ENCODE measurements at places on chromosomes 6 and 20. TPM values are rescaled to one million over a fixed set of nuclear protein-coding genes. Genes with fewer than 3 reads are reported as not detected.

DNA sequence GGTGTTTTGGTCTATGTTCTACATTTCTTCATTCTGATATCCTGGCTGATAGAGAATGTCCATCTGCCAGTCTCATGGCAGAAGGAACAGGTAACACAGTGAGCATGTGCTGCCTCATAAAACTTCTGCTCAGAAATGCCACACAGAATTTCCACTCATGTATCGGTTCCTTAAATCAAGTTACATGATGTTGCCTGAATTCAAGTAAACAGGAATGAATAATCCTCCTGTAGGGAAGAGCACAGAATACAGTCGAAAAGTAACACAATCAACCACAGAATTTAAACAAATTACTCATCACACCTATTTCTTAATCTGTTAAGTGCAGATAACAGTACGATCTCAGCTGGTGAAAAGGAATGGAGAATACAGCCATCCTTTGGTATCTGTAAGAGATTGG is 74.7 kb downstream of the FAM217A start:
- no peak overlapping the region for H3K4me3 ChIP-seq
- H3K27ac ChIP-seq: no peak overlapping the region
- no peaks in the 10 kb centered on the region for H3K27me3 ChIP-seq

PM20D2 gene
- 37.2 TPM for total RNA-seq

SGK2 gene
- total RNA-seq: 1.1 TPM

- H3K36me3 ChIP-seq: no peaks in the 10 kb centered on the region
- H3K27ac ChIP-seq: no peak overlapping the region
- H3K27me3 ChIP-seq: no peaks in the 10 kb centered on the region
- H3K4me1 ChIP-seq: peaks cover 2% of the 10 kb centered on the region
- H3K4me3 ChIP-seq: no peak overlapping the region
- no peak for DNase-seq
Observed at GRCh38 chr6:142482249-142482648, 180.4 kb downstream of the ADGRG6 start.

KCNK16 gene
- total RNA-seq: not detected

- no peaks in the 10 kb centered on the region for H3K27me3 ChIP-seq
- peaks cover 11% of the 10 kb centered on the region for H3K4me1 ChIP-seq
- no peak overlapping the region for H3K4me3 ChIP-seq
- H3K36me3 ChIP-seq: no peaks in the 10 kb centered on the region
- no peak for DNase-seq
- H3K27ac ChIP-seq: no peak overlapping the region
Observed at GRCh38 chr6:37495244-37495934, 4.3 kb downstream of the CCDC167 start.

CCDC167 gene
- 31.5 TPM for total RNA-seq

ZBTB46 gene
- 0.96 TPM for total RNA-seq

DNA sequence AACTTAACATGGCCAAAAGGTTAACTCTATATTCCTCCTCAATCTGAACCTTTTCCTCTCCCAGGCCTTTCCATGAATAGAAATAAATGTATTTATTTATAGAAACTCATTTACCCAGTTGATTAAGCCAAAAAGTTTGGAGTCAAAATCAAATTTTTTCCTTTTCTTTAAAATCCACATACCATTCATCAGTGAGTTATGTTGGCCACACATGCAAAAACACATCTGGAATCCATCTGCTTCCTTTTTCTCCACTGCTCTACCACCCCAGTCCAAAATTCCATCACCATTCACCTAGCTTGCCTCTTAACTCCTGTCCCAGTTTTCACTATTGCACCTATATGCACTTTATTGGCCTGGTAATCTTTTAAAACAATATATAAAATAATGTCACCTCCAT is 62.4 kb upstream of the TMEM200A start:
- H3K27ac ChIP-seq: no peak overlapping the region
- H3K27me3 ChIP-seq: no peaks in the 10 kb centered on the region
- no peaks in the 10 kb centered on the region for H3K36me3 ChIP-seq
- DNase-seq: no peak
- H3K4me1 ChIP-seq: no peaks in the 10 kb centered on the region

CLVS2 gene
- 89.6 TPM for total RNA-seq

GRCh38 chr20:6480328-6481200 is 286.9 kb upstream of the BMP2 start:
- no peak for DNase-seq
- no peak overlapping the region for H3K27ac ChIP-seq
- H3K27me3 ChIP-seq: no peaks in the 10 kb centered on the region
- H3K4me3 ChIP-seq: no peak overlapping the region
- no peaks in the 10 kb centered on the region for H3K4me1 ChIP-seq
- H3K36me3 ChIP-seq: no peaks in the 10 kb centered on the region

DNA sequence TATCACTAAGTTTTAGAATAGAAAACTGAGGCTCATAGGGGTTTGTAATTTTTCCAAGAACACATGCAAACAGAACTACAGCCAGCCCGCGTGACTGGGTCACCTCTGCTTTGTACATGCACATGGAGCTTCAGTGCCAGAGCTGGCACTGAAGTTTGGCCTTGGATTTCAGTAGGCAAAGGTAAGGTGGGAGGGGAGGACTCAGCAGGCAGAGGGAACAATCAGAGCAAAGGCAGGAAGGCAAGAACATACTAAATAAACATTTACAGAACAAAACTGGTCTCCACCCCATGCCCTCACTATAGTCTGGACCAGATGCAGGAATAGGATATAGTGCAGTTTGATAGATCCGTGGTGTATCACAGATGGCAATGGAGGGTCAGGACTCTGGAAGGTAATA is 13.6 kb upstream of the ABRACL start:
- H3K4me1 ChIP-seq: no peaks in the 10 kb centered on the region
- no peak overlapping the region for H3K27ac ChIP-seq
- DNase-seq: no peak
- H3K4me3 ChIP-seq: no peak overlapping the region
- H3K36me3 ChIP-seq: no peaks in the 10 kb centered on the region

DNA sequence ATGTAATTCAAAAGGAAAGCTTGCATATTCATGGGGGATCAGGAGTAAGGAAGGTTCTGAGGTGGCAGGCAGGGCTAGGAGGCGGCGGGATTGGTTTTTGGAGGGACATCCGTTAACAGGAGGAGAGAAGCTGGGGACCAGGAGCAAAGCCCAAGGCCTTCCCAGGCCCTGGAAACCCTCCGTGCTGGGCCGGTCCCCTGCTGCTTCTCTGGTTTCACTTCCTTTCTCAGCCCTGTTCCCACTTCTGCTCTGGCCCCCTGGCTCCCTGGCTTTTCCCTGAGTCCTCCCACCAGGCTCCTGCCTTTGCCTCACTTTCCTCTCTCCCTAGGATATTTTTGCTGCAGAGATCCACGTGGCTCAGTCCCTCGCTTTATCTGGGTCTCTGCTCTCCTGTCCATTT is 26.4 kb upstream of the SALL4 start:
- no peaks in the 10 kb centered on the region for H3K27me3 ChIP-seq
- DNase-seq: no peak
- H3K36me3 ChIP-seq: no peaks in the 10 kb centered on the region
- H3K4me1 ChIP-seq: no peaks in the 10 kb centered on the region

PSORS1C1 gene
- total RNA-seq: not detected

ROMO1 gene
- total RNA-seq: 153 TPM

MCCD1 gene
- total RNA-seq: not detected

DNA sequence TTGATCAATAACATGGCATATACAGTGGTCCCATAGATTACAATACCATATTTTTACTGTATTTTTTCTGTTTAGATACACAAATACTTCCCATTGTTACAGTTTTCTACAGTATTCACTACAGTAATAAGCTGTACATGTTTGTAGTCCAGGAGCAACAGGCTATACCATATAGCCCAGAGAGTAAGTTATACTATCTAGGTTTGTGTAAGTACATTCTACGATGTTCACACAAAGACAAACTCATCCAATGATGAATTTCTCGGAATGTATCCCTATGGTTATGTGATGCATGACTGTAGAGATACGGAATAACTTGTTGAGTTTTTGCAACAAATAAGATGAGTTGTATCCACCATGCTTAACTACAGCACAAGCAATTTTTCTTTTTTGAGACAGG is 3.6 kb upstream of the MYO6 start:
- H3K4me3 ChIP-seq: no peak overlapping the region
- DNase-seq: no peak
- no peaks in the 10 kb centered on the region for H3K4me1 ChIP-seq
- H3K27me3 ChIP-seq: peaks cover 7% of the 10 kb centered on the region
- no peaks in the 10 kb centered on the region for H3K36me3 ChIP-seq
- H3K27ac ChIP-seq: no peak overlapping the region

DNA sequence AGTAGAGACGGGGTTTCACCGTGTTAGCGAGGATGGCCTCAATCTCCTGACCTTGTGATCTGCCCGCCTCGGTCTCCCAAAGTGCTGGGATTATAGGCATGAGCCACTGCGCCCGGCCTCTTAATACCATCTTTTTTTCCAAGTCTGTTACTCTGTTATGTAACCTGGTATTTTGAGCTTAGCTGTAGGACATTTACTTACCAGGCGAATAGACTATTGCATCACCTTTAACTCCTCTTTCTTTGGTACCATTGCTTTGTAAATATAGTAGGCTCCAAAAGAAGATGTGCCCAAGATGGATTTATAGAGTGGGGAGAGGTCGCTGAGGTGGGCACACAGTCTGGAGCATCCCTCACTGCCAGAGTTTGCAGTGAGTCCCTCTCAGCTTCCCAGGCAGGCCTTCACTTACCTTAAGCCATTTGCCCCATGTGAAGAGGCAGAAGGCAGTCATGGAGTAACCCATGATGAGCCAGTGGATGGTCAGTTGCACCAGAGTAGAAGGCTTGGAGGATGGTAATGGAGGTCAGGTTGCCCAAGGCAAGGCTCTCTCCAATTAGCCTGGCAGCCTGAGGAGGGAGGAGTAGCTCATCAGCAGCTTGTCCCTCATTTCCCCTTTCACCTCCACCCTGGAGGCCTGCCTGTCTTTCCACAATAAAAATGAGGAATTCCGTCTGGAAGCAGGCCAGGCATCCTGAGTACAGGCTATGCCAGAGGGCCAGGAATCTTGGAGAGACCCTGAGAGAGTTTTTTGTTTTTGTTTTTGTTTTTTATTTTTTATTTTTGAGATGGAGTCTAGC is 9.7 kb downstream of the TIAM2 start:
- no peaks in the 10 kb centered on the region for H3K27me3 ChIP-seq
- H3K36me3 ChIP-seq: no peaks in the 10 kb centered on the region
- H3K27ac ChIP-seq: no peak overlapping the region

PERP gene
- 0.48 TPM for total RNA-seq

DNA sequence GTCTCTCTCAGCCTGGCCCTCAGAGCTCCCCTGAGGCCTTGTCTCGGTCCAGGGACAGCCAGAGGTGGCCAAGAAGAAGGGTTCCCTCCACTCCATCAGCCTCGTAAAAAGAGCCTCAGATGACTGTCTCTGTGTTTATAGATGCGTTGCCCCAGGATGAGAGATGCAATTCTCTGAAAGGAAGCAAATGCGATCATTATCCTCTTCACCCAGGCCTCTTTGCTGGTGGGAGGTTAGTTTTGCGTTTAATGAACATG is 90.4 kb downstream of the YTHDF1 start:
- H3K36me3 ChIP-seq: no peaks in the 10 kb centered on the region
- no peak for DNase-seq
- H3K27me3 ChIP-seq: peaks cover 88% of the 10 kb centered on the region
- H3K4me3 ChIP-seq: no peak overlapping the region
- H3K4me1 ChIP-seq: no peaks in the 10 kb centered on the region

- no peak for DNase-seq
- no peaks in the 10 kb centered on the region for H3K27me3 ChIP-seq
- H3K4me3 ChIP-seq: no peak overlapping the region
Observed at GRCh38 chr6:99712519-99712918, 105.9 kb downstream of the PRDM13 start.

GPANK1 gene
- 32.0 TPM for total RNA-seq

DNA sequence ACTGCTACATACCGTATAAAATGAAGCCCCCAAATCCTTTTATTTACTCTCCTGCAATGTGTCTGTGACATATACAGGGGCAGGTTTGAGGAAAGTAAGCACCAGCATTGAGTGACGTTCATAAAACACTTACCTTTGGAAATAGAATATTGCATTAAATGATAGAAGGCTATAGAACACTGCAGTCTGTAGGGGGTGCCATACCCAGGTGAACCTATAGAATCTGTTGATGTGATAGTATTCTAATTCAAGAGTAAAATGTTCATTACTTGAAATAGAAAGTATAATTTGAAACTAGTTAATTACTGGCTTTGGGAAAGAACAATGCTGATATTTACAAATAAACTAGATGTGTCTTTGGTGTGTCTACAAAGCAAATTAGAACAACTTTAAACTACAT is 47.0 kb upstream of the PRL start:
- no peak overlapping the region for H3K4me3 ChIP-seq
- no peaks in the 10 kb centered on the region for H3K27me3 ChIP-seq
- H3K4me1 ChIP-seq: no peaks in the 10 kb centered on the region
- no peaks in the 10 kb centered on the region for H3K36me3 ChIP-seq
- no peak for DNase-seq
- no peak overlapping the region for H3K27ac ChIP-seq

RUNX2 gene
- 4.9 TPM for total RNA-seq

GRCh38 chr6:147973806-147974205 is 368.8 kb upstream of the SASH1 start:
- H3K4me1 ChIP-seq: no peaks in the 10 kb centered on the region
- H3K36me3 ChIP-seq: no peaks in the 10 kb centered on the region
- H3K4me3 ChIP-seq: no peak overlapping the region
- H3K27me3 ChIP-seq: no peaks in the 10 kb centered on the region
- DNase-seq: no peak

GSTA2 gene
- not detected for total RNA-seq

GRCh38 chr6:26502626-26503025 is 2.5 kb downstream of the BTN1A1 start:
- H3K27ac ChIP-seq: no peak overlapping the region
- no peak for DNase-seq
- no peaks in the 10 kb centered on the region for H3K27me3 ChIP-seq

GRCh38 chr6:170152124-170152926 is 138.6 kb downstream of the DLL1 start:
- no peak overlapping the region for H3K27ac ChIP-seq
- no peak for DNase-seq
- no peak overlapping the region for H3K4me3 ChIP-seq
- no peaks in the 10 kb centered on the region for H3K36me3 ChIP-seq

WFDC9 gene
- total RNA-seq: not detected

PROCR gene
- total RNA-seq: 2.1 TPM

GSTA1 gene
- not detected for total RNA-seq

DNA sequence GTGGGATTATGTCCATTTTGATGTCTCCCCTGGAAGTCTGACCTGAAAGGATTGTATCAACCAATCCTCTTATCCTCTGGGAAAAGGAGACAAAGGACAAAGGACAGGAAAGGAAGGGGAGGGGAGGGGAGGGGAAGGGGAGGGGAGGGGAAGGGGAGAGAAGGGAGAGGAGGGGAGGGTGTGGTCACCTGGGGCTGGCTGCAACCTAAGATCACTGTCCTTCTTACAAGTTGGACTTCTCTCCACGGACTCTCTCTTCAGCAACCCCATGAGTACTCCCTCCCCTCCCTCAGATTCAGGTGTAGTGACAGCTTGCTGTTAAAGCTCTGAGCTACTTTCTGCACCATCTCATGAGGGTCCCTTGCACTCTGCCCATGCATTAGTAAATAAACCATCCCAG is 58.9 kb upstream of the KLHL31 start:
- no peak overlapping the region for H3K27ac ChIP-seq
- no peak for DNase-seq
- no peaks in the 10 kb centered on the region for H3K36me3 ChIP-seq
- no peak overlapping the region for H3K4me3 ChIP-seq

Measured in A673 (cell line).